ENCODE measurements at places on chromosomes 1 and 21. TPM values are rescaled to one million over a fixed set of nuclear protein-coding genes. Genes with fewer than 3 reads are reported as not detected.
A peak's percentile ranks its signal among the peaks of the same experiment; 100 is the strongest.

- DNase-seq = no peak
Measured at GRCh38 chr1:61782771-61783170, 40.5 kb downstream of the PATJ start.

- DNase-seq = peak; percentile 5
Measured at GRCh38 chr1:53616927-53617326, 122.0 kb downstream of the GLIS1 start.

DNA sequence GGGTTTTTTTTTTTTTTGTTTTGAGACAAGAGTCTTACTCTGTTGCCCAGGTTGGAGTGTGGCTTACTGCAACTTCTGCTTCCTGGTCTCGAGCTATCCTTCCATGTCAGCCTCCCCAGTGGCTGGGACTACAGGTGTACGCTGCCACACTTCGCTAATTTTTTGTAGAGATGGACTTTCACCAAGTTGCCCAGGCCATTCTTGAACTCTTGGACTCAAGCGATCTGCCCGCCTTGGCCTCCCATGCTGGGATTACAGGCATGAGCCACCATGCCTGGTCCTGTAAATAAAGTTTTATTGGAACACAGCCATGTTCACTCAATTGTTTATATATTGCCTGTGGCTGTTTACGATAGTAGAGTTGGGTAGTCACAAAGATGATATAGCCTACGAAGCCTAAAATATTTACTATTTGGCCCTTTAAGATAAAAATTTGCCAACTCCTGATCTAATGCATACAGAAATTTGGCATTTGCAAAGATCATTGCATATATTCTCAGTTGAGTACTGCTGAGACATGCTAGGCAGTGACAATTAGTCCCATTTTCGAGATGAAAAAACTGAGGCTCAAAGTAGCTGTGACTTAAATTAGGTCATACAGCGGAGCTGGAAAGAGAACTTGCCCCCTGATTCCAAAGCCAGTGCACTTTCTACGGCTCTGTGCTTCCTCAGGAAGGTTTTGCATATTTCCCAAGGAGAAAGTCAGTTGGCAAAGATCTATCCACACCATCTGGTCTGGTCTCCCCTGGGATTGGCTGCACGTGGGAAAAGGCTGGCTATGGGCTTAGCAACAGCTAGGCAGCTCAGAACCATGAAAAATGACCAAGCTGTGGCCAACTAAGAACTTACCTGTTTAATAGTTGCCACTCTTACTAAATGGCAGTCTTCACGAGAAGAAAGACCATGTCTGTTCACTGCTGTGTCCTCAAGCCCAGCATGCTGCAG is 19.4 kb downstream of the MECR start:
- no peak for DNase-seq

DNA sequence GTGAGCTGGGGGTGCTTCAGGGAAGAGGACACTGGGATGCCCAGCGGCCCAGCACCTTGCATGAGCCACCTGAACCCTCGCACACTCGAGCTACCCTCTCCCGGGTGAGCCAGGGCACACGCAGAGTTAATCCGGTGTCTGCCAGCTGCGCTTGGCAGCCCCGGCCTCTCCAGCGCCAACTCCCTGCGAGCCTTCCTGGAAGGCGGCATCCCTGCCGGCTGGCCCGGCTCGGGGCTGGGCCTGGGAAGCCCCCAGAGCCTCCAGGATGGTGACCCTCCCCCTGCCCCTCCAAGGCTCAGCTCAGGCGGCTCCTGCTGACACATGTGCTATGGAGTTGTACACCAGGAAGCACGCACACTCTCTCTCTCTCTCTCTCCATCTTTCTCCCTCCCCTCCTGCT is 48.7 kb downstream of the RAP1GAP start:
- DNase-seq = no peak

GRCh38 chr1:180849031-180849775 is 63.5 kb upstream of the KIAA1614 start:
- no peak for DNase-seq

DNA sequence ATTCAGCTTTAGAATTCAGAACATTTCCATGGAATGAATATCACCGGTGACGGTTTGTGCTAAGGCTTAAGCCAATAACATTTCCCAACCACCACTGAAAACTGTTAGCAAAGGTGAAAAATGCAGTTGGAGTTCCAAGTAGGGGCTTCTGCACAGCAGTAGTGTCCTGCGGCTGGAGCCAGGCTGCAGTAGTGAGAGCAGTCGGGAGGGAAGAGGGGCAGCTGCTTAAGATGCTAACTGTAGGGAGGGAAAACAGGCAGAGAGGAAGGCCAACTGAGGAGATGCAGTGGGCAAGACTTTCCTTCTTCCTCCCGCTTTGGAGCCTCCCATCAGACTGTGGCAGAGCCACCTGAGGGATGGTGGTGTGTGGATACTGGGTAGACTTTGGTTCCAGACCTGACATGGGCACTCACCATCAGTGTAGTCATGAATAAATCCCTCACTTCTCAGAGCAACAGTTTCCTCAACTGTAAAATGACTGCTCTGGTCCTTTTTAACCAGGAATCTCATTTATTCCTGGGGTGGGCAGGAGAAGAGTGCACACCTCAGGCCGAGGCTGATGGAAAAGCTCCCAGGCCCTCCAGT is 3.2 kb downstream of the F3 start:
- DNase-seq = peak; percentile 27

GRCh38 chr1:73033640-73034039 is 751.3 kb upstream of the NEGR1 start:
- DNase-seq = no peak

DNA sequence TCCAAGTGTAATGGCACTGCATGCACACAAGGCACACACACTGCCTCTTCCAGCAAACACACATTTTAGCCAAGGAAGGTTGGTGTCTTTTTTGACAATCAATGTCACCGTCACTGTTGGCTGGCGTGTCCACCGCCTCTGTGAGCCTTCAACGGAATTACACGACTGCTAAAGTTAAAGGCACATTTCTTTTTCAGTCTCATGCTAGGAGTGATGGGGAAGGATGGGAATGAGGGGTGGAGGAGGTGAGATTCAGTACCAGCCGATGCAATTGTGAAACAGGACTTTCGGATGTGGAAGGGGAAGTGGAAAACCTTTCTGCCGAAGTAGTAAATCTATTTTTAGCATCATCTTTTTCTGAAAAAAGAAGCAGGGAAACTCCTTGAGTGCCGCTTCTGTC is 1.4 kb downstream of the ELAVL4 start:
- no peak for DNase-seq

- DNase-seq = no peak
Measured at GRCh38 chr1:41726899-41727748, 191.6 kb downstream of the HIVEP3 start.

DNA sequence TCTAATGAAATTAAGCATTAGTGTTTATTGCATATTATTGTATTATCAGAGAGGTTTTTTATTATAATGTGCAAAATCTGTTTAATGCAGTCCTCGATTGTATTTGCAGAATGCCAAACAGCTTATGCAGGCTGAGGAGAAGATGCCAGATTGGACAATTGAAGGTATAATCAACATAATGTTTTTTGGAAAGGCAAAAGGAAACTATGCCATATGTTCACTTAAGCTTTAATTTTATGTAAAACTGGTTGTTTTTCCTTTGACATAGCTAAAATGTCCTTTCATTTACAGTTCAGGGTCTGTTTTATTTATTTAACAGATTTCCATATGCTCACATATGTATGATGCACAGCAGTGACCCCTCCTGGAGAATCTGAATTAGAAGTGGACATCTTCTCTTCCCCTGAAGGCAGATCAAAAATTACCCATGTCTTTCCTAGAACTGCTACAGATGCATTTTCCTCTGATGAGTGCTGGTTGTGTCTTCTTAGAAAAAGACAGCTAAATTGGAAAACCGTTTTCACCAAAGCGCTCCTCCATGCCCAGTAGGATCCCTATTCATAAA is 143.5 kb upstream of the USH2A start:
- DNase-seq = peak; percentile 1

DNA sequence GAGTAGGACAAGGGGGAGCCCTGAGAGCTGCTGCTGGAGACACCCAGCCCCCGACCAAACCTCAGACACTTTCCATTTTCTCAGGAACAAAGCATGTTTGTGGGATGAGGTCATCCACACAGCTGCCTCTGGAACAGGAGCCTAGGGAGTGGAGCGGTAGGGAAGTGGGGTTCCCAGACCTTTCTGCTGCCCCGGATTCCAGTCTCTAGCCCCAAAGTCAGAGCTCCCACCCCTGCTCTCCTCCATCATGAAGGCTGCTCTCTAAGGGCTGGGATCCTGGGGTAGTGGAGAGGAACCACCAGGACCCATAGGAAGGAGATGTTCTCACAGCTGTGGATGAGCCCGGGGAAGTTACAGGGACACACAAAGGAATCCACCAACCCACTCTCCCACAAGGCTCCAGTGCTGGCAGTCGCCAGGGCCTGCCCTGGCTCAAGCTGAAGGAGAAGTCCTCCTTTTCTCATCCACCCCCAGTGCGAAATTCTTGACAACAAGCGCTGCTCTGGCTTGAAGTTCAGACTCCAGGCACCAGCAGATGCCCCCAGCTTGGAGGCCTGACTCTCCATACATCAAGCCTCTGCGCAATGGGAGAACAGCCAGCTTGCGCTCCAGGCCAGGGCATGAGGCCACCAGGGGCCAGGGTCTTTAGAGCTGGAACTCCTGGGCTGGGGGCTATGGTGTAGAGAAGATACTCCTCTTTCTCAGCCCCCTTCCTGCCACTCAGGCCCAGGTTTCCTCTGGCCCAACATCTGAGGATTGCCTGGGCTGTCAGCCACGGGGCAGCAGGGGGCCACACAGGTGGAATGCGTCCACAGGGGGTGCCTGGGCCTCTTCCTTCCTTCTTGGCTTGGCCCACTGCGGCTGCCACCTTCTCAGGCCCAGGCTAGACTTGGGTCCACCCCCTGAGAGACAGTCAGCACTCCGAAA is 4.5 kb downstream of the FHL3 start:
- DNase-seq = peak; percentile 89

- DNase-seq = no peak
Measured at GRCh38 chr1:31799895-31800673, 15.7 kb downstream of the SPOCD1 start.

DNA sequence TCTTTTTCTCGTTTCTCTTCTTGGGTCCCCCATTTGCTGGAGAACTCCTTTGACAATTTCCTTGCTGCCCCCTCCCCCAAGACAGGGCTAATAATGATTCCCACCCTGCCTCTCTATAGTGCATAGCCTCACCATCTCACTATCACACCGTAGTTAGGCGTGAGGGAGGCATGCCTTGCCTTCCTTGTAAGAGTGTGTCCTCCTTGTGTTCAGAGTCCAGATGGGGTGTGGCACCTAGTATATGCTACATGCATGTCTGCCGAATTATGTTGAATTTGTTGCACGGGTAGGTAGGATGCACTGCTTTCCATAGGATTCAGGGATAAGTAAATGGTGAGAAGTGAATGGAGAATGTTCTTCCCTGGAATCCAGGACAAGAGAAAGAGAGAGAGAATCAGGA is 219.4 kb downstream of the TNR start:
- DNase-seq = no peak

- peak; percentile 54 for DNase-seq
Measured at GRCh38 chr21:43740497-43741156, 21.7 kb downstream of the PDXK start.

GRCh38 chr21:32035617-32036016 is 162.8 kb downstream of the HUNK start:
- no peak for DNase-seq

DNA sequence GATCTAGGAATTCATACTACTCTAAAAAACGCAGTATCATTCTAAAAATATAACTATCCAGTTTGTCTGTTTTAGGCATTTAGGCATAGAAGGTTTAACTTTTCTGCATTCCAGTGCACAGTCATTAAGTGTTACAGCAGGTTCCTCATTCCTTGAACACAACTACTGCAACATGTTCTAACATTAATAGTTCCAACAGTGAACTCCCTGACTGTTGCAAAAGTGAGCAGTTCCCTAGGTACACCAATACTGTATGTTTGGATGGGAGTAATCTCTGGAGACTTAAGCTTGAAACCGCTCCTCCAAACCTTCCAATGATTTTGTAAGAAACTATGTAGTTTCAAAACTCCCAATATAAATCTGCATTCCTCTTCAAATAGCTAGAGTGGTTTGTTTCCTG is 46.2 kb downstream of the UCHL5 start:
- DNase-seq = peak; percentile 23

- no peak for DNase-seq
Measured at GRCh38 chr21:35135481-35135880, 86.4 kb upstream of the RUNX1 start.

- peak; percentile 84 for DNase-seq
Measured at GRCh38 chr1:76269155-76269554, 194.6 kb downstream of the ST6GALNAC3 start.

- DNase-seq = no peak
Measured at GRCh38 chr1:61644303-61644702, 80.6 kb downstream of the TM2D1 start.

DNA sequence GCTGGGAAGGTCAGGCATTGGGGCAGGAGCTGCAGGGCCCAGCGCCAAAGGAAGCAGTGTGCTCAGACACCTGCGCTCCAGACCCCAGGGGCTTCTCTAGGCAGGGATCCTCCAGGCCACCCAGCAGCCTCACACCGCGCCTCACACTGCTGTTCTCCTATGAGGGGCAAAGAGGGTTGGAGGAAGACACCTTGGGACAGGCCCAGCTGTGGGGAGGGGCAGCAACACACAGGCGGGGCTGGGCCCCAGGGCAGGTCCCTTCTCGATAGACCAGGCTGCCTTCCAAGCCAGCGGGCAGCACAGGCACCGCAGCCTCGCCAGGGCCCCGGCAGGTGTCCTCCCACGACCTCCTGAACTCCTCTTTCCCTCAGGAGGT is 20.7 kb upstream of the PRSS38 start:
- DNase-seq = no peak

DNA sequence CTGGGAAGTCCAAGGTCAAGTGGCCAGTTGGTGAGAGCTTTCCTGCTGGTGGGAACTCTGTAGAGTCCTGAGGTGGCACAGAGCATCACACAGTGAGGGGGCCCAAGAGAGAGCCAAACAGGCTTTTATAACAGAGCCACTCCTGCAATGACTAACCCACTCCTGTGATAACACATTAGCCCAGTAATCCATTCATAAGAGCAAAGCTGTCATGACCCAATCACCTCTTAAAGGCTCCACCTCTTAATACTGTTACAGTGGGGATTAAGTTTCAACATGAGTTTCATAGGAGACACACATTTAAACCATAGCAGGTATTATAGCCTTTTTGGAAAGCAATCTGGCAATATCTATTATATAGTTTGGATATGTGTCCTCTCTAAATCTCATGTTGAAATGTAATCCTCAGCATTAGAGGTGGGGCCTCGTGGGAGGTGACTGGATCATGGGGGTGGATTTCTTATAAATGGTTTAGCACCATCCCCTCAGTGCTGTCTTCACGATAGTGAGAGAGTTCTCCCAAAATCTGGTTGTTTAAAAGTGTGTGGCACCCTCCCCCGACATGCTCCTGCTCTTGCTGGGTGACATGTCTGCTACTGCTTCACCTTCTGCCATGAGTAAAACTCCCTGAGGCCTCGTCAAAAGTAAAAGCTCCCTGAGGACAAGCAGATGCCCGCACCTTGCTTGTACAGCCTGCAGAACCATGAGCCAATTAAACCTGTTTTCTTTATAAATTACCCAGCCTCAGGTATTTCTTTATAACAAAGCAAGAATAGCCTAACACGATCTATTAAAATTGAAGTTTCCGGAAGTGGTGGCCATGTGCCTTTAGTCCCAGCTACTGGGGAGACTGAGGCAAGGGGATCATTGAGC is 64.5 kb downstream of the CD58 start:
- peak; percentile 47 for DNase-seq

Gene ANKRD65
- total RNA-seq = not detected

Gene CR1L
- total RNA-seq = not detected

Gene CD53
- total RNA-seq = not detected

Gene OR2G2
- total RNA-seq = not detected

Gene NUP210L
- not detected for total RNA-seq

Gene ITLN1
- total RNA-seq = not detected

Gene PRDM16
- total RNA-seq = 1.5 TPM

Data from astrocyte (in vitro differentiated cells and primary cell).